ENCODE measurements at places on chromosomes 5 and 9.

GRCh38 chr9:126719618-126720031 is 85.2 kb upstream of the ZBTB43 start:
- DNase-seq: peak; percentile 81

- no peak for DNase-seq
Observed at GRCh38 chr9:133239533-133240090, 30.6 kb upstream of the OBP2B start.

DNA sequence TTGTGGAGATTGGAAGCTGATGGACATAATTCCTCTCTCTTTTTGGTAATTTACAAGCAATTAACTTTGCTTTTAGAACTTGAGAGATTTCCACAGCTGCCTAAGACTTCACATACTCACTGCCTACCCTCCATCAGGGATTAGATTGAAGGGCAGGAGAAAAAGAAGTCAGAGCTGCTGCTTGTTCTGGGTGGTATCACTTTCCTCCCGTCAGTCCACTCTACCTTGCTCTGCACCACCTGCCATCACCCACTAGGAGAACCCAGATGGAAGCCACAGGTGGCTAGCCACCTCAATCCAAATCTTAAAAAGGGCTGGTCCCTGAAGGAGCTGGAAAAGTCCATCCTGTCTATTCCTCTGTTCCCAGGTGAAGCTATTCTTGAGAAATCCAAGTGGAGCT is 10.5 kb downstream of the IRF1 start:
- no peak for DNase-seq

- DNase-seq: no peak
Observed at GRCh38 chr5:34743878-34744277, 87.8 kb downstream of the RAI14 start.

DNA sequence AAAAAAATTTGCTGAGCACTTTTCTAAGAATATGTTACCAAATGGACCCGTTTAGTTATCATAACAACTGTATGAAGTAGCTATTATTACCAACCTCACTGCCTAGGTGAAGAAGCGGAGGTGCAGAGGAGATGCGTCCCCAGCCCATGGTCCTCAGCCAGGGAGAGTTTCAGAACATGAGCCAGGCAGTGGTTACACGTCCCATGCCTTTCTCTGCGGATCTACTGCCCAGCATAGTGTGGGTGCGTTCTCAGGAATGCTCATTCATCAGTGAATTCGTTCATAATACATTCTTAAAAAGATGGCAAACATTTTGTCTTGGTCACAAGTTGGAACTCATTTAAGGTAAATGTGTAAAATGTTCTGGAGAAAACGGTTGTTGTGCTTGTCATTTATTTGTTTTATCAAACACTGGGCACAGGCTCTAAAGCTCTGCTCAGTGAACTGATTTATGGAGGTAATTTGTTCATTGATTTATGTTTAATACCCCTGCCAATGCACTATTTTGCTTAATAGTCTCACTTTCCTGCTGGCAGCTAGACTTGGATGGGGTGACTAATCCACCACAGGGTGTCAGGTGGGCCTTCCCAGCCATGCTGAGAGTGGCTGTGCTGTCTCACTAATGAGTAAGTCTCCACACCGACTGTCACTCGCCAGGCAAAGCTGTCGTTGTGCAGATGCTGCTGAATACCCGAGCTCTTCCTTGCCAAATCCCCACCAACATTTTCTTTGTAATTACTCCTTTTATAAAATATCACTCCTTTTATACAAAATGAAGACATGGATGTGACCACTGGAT is 248.8 kb downstream of the TENT4A start:
- no peak for DNase-seq

DNA sequence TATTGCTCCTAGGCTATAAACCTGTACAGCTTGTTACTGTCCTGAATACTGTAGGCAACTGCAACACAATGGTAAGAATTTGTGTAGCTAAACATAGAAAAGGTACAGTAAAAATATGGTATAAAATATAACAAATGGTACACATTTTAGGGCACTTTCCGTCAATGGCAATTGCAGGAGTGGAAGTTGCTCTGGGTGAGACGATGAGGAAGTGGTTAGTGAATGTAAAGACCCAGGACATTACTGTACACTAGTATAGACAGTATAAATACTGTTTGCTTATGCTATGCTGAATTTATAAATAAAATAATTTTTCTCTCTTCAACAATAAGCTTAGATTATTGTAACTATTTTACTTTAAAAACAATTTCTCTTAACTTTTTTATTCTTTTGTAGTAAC is 15.6 kb upstream of the ADRB2 start:
- DNase-seq: no peak

DNA sequence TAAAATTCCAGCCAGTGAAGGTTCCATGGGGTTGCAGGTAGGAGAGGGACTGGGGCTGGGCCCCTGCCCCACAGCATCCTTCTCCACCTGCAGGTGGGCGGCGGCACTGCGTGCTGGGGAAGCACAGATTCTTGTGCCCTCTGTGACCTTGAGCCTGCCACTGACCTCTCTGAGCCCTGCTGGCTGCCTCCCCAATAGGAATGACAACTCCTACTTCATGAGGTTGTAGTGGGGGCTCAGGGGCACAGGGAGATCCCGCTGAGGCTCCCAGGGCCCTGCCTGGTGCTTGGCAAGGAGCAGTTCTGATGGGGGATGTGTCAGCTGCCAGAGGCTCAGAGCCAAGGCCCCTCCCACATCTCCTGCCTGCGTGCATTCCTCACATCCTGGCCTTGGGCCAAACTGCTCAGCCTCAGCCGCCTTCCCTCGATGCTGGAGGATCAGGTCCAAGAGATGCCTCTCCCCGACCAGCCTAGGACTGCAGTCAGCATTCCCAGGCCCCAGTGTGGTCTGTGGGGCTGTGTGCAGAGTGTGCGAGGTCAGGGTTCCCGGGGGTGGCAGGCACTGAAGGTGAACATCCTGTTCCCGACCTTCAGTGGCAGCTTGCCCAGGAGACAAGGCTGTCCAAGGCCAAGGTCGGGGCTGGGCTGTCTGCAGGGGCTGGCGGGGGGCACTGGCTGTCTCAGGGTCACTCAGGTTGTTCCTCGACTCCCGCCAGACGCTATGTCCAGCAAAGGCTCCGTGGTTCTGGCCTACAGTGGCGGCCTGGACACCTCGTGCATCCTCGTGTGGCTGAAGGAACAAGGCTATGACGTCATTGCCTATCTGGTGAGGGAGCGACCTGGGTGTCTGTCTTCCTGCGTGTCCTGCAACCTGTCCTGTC is 7.0 kb downstream of the ASS1 start:
- DNase-seq: peak; percentile 47

- no peak for DNase-seq
Observed at GRCh38 chr5:178572617-178573016, 17.6 kb downstream of the COL23A1 start.

DNA sequence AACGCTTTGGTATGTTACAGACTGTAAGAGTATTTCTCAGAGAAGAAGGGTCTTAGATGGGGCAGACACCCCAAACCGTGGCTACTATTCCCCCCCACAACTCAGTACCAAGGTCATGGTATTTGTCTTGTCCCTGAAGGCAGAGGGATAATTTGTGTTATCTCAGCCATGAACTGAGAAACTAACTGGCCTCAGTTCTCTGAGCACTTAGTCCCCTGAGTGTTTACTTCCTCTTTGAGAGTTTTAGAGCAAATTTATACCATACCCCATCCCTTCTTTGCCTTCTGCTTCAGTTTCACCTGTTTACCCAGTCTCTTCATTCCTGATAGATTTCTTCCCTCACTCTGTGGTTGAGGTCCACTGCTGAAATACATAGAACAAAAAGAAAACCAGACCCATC is 183.9 kb downstream of the LRRC70 start:
- DNase-seq: no peak

- no peak for DNase-seq
Observed at GRCh38 chr9:88583901-88584596, 49.1 kb downstream of the NXNL2 start.

DNA sequence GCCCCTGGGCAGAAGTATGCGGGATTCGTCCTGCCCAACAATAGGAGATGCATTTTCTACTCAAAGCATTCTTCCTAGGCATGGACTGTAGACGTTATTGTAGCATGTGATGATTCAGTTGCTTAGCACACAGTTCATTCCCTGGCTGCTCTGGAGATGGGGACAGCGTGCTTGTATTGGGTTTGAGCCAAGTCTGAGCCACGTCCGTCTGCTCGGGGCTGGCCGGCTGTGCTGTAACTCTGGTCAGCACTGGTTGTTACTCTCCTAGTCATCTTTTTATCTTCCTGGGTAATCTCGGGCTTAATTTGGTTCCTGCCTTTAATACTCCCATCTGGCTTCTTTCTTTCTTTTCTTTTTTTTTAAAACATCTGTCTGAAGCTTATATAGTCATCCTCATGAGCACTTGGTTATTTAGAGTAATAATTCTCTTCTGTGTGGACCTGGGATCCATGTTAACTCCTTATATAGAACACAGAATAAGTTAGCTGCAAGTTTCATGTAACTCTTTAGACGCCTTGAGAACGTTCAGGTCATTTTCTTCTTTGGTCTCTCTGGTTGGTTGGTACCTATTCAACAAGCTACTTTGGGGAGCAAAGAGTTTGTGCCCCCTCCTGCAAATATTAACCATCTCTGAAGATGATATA is 118.8 kb upstream of the RPS23 start:
- DNase-seq: no peak

GRCh38 chr5:122078116-122079110 is at the start of gene LOX:
TSS of gene LOX (minus strand) at chr5:122078259. CDS start at chr5:122077985, 274 bp downstream.
- DNase-seq: no peak

DNA sequence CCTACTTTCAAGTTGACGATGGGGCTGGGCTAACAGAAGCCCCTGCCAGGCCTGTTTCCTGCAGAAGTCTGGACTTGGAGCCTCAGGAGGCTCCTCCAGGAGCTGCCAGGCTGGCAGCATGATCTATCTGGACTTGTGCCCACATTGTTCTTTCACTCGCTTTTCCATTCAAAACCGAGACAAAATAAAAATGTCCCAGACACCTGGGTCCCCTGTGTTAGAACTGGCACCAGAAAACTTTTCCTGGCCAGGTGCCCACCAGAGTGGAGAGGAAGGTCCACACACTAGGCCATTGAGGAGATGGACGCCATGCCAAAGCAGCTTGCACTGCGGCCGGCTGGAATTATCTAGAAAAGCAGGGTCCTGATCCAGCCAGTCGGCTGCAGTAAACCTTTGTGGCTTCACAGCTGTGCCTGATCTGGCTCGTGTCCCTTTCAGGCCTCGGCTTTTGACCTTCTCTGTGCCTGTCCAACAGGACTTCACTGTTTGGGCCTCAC is 78.2 kb downstream of the GCNT1 start:
- DNase-seq: no peak

DNA sequence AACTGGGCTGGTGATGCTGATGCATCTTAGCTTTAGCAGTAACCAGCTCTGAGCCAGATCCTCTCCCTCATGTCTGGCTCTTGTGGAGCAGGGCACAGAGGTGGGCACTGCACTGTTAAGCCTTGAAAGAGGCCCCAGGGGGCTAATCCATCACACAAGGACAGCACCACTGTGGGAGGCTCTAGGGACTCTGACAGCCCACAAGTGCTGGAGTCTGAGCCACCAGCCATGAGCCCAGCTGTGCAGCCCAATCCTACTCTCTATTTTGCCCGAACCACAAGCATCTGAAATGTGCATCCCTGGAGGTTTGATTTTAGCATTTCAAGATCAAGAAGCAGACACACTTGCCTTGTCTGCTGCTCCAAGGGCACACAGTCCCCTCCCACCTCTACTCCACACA is 407.1 kb upstream of the TRPC7 start:
- no peak for DNase-seq
